Fibroblast of gingiva (primary cell): ENCODE measurements at places on chromosomes 6 and 20.

DNA sequence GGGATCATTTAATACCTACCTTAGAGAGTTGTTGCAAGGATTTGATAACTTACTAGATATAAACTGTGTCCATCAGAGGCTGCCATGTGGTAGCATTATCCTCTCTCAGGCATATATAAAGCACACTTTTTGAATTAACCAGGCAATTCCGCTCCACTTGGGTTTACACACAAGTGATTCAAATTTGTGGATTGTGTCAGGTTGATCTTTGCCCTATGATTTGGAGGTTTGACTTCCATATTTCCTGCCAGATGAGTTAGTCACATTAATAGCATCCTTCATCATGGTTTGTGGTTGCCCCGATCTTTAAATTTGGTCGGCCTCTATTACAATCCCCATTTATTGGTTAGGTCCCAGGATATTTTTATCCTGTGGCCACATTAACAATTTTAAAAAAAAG is 44.8 kb upstream of the CTAGE9 start:
- DNase-seq = peak; percentile 84

- no peak for DNase-seq
These were observed 166.1 kb downstream of the THBS2 start for GRCh38 chr6:169087443-169088041.

DNA sequence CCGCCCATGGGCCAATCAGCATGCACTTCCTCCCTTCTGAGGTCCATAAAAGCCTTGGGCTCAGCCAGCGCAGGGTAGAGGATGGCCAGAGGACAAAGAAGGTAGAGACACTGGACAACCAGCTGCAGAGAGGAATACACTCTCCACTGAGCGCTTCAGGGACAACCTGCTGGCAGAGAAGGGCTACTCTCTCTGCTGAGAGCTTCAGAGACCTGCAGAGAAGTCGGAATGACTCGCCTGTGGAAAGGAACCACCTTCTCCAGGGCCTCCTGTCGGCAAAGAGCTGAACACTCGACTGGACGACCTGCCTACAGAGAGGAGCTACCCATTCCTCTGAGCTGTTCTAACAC is 31.4 kb upstream of the SLA2 start:
- DNase-seq = no peak

DNA sequence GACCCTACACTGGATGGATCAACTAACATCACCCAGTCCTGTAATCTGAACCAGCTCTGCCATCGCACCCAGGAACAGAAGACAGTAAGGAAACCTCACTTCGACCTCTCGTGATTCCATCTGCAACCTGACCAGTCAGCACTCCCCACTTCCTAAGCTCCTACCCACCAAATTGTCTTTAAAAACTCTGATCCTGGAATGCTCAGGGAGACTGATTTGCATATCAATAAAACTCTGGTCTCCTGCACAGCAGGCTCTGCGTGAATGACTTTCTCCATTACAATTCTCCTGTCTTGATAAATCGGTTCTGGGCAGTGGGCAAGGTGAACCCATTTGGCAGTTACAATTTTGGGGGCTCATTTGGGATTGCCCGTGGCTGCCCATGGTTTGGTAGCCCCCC is 18.3 kb upstream of the AGPAT4 start:
- DNase-seq = no peak

DNA sequence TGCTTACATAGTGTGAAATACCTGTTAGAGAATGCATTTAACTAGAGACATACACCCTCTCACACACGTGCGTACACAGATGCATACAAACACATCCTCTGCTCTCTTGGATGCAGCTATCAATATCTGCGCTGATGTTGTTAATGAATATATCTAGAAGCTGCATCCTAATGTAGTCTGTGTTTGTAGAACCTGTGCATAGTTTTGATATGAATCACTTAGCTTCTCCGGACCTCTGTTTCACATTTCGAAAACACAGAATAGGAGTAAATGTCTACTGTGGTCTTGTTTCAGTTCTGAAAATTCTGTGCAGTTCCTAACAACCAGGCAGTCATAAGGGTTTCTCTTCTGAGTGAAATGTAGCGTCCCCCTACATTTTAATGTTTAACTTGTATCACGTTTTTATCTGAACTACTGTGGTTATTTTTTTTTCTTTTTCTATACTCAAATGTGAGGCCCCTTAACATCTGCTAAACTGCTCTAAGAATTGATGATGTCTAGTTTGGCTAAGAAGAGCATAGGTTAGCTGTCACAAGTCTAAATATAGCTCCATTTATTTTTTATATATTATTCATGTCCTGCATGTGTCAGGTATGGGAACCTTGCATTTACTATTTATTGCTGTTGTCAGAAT is 254.5 kb downstream of the TMEM242 start:
- no peak for DNase-seq

GRCh38 chr6:25457516-25457915 is 178.3 kb downstream of the CARMIL1 start:
- no peak for DNase-seq

DNA sequence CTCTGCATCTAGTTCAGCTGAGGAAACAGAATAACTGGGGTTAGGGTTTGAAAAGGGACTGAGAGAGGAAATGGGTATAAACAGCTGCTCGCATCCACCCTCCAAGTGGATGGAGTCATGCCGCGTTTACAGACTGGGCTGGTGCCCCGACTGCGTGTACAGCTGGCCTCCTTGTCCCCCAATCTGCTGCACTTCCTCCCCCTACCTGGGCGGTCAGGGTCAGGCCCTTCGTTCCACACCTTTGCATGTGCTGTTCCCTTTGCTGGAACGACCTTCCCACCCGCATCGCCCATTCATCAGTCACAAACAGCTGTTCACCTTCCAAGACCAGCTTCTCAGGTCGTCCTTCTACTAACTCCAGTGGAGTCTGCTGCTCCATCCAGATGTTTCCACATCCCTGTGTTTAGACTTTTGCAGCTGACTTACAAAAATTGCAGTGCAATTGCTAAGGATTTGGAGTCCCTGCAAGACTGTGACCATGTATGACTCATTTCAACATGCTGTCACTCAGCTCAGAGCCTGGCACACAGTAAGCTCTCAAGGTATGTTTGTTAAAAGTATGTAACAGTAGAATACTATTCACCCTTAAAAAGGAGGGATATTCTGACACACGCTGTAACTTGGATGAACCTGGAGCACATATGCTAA is 129.3 kb downstream of the DTNBP1 start:
- DNase-seq = no peak
